ENCODE measurements at places on chromosomes 12 and 14.
A peak's percentile ranks its signal among the peaks of the same experiment; 100 is the strongest.

GRCh38 chr12:109951751-109952150, 44.4 kb downstream of the GIT2 start:
- DNase-seq: no peak

DNA sequence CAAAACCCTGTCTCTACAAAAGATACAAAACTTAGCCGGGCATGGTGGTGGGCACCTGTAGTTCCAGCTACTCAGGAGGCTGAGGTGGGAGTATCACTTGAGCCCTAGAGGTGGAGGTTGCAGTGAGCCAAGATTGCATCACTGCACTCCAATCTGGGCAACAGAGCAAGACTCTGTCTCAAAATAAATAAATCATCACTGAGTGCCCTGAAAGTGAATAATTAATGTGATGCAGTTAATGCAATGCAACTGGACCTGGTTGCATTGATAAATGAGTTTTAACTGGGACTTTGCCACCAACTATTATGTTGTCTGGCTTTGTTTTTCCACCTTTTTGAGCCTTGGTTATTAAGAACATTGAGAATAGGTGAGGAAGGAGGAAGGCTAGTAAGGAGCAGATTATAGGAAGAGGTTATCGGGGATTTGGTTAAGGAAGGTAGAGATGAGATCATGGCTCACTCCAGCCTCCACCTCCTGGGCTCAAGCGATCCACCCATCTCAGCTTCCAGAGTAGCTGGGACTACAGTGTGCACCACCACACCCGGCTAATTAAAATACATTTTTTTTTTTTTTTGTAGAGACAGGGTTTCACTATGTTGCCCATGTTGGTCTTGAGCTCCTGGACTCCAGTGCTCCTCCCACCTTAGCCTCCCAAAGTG, 8.0 kb downstream of the BORCS5 start:
- DNase-seq: no peak

- DNase-seq: no peak
Observed at GRCh38 chr12:126069549-126070165, 1004.4 kb downstream of the AACS start.

DNA sequence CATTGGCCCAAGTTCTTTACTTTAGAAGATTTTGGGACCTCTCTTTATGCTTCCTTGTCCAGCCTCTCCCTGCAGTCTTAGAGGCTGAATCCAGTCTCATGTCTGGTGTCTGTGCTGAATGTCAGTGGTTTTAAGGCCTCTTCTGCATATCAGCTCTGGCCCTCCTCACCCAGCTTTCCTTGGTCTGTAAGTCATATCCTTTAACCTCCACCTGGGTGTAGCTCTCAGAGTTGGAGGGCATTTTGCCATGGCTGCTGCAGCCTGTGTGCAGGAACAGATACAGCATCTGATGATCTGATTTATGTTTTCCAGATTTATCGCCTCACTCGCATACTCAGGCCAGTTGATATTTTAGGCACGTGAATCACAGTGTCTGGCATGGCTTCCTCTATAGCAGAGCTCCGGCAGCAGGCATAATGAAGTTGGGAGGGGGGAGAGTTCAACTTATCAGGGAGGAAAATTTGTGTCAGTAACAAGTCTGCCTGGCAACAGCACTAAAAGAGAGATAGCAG, 335.0 kb downstream of the PCNX1 start:
- no peak for DNase-seq

DNA sequence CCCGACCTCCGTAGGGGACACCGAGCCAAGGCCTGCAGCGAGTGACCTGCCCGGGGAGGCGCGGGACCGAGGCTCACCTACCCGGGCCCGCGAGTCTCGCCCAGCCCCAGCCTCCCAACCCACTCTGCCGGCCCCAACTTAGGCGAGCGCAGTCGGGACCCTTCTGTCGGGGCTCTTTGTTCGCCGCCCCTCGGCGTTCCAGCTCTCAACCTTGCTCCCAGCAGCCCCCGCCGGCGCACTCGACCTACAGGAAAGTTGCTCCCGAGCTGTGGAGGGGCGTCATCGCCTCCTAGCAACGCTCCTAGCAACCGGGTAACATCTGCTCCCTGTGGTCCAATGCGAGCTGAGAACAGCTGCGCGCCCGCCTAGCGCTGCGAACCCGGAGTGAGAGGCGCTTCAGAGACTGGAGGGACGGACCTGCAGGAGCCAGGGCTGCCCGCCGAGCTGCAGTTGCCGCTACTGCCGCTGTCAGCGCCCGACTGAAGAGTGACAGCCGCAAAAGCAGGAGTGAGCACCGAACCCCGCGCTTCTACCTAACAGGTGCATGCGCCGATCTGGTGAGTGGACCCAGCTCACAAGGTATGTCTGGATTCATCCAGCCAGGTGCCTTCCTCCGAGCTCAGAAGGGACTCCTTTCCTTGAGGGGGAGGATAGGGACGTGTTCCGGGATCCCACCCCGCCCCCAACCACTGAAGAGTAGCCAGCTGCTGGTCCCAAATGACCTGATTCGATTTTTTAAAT, 355.0 kb downstream of the SNAPC1 start:
- peak; percentile 88 for DNase-seq

DNA sequence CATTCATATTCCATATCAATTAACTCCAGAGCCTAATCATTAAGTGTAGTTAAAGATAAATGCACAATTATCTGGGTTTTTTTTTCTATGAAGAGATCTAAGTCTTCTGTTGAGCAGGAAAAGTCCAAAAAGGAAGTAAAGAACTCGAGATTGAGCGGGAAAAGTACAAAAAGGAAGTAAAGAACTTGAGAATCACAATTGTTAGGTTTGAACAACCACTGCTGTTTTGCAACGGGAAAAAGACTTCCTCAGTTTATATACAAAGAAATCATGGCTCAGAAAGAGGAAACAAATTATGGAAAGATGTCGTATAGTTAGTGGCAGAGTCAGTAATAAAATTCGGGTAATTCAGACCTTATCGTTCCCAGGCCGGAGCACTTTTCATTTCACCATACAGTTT, 63.3 kb downstream of the PPP1R12A start:
- peak; percentile 17 for DNase-seq

DNA sequence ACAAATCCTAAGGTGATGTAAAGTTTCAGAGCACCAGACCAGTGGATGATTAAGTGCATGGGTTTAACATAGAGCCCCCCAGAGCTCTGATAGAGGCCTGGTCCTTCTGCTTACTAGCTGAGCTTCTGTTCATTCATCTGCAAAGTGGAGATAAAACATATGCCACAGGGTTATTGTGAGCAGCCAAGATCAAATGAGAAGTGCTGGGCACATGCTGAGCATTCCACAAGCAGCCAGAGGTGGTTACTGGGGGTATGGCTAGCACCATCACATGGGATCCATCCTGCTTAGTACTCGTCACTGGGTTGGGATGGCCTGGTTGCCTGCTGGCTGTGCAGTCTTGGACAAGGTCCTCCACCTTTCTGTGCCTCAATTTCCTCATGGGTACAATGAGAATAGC, 18.0 kb upstream of the SMUG1 start:
- DNase-seq: no peak

DNA sequence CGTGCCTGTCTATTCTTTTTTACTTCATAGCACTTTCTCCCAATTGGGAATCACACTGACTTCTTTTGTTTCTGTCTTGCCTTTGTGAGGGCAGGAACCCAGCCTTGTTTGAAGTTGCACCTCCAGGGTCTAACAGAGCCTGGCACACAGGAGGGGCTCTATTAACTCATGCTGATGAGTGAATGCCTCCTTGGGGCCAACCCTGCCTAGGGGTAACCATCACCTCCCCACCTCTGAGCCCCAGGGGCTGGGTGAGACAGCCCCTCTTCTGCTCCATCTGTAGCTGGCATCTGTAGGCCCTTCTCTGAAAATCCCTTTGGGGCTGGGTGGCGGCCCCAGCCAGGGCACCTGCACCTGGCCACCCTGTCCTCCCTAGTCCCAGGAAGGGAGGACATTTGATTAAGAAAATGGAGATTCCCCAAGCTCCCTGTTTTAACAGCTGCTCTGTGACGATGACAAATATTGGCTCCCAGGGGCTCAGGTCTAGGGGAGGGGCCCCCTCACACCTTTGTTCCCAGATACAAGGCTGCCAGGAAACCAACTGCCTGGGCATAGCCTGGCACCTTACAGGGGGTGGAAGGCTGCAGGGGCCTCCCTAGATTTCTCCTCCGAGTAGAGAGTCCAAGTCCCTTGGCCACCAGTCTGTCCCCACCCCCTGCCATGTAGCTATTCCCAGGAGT, 11.8 kb downstream of the TAMALIN start:
- no peak for DNase-seq

DNA sequence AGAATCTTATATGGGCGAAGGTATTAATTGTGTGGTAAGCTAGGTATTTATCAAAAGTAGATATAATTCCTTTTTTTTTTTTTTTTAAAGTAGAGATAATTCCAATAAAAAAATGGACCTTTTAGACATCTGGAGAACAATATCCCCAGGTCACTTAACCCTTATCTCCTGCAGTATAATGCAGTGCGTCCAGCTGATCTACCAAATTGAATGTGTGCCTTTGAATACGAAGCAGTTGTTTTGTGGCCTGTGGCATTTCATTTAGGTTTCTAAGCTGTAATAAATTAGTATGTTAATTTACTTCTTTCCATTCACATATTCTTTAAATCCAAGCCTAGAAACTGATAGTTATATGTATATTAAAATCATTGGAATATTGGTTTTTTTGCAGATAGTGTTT, 3.1 kb downstream of the FUT8 start:
- no peak for DNase-seq

- no peak for DNase-seq
Observed at GRCh38 chr14:54474232-54474793, 14.5 kb downstream of the GMFB start.

GRCh38 chr14:66268802-66269334, 217.3 kb upstream of the CCDC196 start:
- DNase-seq: no peak

DNA sequence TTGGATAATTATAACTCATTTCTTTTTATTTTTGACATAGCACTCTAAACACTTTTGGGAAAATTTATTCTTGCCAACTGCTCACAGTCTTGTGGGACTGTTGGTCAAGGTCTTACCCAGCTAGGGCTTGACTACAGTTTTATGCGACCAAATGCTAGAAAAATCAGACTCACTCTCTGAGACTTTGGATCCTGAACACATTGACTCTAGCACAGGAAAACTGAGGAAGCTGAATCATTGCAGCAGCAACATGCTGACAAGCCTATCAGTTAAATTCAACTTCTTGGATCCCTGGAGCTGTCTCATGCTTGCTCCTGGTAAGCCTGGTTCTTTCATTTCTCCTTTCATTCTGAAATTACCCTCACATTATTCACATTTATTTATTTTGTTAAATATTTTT, 120.7 kb upstream of the TMTC2 start:
- no peak for DNase-seq

DNA sequence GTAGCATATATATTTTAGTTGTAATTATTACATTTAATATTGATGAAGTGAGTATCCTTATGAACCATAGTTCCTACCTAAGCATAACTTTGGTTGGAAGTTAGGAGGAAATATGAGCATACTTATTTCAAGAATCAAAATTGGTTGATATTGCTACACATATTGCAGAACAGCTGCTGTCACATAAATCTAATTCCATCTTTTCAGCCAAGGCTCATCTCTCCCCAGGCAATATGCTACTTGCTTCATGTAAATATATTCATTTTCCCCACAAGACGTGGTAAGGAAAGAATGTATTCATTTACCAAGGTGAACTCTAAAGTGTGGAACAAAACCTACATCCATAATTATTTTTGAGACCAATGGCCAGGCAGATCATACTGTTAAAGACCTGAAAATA, 62.5 kb upstream of the HIF1A start:
- DNase-seq: no peak

DNA sequence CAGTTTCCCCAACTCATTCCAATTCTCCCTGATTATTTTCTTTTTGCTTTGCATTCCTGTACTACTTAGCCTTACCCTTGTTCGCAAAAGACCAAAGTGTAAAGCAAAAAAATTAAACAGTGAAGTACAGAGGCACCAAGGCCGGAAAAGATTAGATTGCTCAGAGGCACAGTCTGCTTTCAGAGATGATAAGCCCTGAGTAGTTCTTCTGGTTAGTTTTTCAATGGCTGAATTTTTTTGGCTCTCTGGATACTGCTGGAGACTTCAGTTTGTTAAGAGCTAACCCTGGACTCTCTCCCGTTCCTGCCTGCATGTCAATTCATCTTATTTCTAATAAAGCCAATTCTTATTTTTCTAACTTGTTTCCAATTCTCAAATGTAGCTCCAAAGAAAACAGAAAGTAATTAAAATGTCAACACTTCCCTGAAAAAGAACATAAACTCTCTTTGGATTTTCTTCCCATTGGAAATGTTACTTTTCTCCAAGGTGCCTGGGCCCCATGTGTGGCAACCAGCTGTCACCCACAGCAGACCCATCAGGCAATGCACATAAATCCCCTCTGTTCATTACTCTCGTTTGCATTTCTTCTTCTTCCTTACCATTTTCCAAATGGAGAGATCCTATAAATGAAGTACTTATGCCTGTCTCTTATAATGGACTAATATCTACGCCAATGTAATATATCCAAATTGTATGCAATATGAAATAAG, 142.8 kb downstream of the BTG1 start:
- no peak for DNase-seq

DNA sequence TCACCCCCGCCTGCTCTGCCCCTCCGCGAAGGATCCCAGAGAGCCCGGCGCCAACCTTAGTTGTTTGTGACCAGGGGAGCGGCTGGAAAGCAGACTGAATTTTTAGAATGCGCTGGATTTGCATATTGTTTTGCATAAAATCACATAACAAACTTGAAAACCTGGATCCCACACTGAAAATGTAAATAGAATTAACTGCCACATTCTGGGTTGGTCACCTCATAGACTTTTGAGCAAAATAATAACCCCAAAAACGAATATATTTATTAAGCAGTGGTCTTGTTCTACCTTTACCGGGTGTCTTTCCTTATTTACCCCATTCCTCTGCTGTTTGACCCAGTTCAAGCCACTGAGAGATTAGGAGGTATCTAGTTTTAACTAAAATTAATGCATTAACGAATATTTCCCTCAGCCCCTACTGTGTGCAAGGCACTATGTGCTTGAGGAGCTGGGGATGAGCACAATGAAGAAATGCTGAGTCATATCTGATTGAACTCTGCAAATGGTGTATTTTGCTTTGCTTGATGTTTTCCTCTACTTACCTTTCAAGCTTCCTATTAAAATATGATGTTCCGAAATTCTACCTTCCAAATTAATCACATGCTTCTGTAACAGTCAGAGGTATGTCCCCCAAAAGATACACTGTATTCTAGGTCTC, 438 bp upstream of the EGLN3 start:
- no peak for DNase-seq

DNA sequence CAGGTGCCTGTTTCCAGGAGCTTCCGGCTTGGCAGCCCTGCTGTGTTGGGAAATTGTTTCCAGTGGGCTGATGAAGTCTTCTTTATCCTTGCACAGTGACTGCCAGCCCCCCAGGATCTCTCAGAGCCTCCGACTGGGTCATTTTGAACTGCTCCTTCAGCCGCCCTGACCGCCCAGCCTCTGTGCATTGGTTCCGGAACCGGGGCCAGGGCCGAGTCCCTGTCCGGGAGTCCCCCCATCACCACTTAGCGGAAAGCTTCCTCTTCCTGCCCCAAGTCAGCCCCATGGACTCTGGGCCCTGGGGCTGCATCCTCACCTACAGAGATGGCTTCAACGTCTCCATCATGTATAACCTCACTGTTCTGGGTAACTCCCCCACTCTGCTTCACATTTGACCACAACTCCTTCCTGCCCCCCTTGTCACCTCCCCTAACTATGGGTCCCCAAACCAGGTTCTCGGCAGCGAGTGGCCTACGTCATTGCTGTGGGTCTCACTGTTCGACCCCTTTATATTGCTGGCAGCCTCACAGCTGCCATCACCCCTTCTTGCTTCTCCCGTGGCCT, 2.3 kb downstream of the LAG3 start:
- DNase-seq: no peak

Data from putamen (tissue), 1 donor.